NCI-H524 treated with DMSO at 0.1 percent for 48 hours (cell line): ENCODE measurements at places on chromosomes 7 and 10.
A peak's percentile ranks its signal among the peaks of the same experiment; 100 is the strongest.

GRCh38 chr7:83799333-83799732, 150.4 kb upstream of the SEMA3E start:
- no peak for DNase-seq

DNA sequence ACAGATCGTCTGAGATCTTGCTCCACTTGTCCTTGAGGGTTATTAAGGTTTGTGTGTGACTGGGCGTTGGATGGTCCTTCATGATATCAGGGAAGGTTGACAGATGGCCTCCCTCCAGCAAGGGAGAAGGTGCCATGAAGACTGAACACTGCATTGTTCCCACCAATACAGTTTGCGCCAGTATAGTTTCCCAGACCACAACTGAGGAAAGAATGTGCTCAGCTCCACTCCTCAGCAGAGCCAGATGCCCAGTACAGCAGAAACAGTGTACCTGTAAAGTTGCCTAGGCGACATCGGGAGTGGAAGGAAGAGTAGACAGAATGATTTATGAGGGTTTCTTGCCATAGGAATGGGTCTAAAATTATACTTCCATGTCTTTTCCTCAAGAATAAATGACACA, 137.5 kb downstream of the ST7 start:
- peak; percentile 56 for DNase-seq

DNA sequence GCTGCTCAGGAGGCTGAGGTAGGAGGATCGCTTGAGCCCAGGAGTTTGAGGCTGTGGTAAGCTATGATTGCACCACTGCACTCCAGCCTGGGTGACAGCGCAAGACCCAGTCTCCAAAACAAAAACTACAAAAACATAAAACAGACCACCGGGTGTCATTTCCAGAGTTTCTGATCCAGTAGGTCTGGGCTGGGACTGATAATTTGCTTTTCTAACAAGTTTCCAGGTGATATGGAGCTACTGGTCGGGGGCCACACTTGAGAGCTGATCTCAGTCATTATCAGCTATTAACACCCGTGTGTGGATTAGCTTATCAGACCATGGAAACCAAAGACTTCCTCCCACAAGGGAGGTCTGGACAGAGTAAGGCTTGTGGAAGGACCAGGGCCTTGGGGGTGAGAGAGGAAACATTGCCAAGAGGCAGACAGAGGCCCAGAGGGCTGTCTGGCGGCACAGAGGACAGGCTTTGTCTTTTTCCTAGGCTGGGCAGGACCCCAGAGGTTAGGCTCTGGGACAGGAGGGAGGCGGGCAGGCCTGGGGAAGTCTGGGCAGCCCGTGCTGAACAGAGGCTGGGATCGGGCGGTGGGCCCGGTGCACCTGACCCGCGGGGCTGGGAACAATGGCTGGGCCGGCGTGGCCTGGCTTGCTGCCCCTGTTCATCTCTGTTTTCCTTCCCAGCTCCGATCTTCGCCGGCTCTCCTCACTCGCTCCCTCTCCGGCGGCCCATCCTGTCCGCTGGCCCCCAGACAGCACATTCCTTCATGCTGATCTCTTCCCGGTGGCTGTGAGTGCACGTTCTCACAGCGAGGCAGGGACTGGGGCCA, 25.2 kb downstream of the TMEM270 start:
- no peak for DNase-seq

- DNase-seq = no peak
These were observed 17.1 kb downstream of the YKT6 start for GRCh38 chr7:44217852-44218402.

DNA sequence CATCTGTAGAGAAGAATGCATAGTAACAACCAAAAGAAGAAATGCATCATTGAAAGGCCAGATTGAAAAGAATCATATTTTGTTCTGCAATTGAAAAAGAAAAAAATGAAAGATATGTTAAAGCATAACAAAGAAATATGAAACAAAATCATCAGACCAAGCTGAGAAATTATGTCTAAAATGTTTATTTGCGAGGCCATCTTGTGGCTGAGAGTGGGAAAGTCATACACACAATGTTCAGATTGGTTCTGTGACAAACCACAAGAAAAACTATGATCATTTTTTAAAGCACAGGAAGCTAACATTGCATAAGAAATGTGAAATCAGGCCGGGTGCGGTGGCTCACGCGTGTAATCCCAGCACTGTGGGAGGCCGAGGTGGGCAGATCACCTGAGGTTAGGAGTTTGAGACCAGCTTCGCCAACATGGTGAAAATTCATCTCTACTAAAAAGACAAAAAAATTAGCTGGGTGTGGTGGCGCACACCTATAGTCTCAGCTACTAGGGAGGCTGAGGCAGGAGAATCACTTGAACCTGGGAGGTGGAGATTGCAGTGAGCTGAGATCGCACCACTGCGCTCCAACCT, 36.6 kb downstream of the ABCB5 start:
- DNase-seq = no peak

DNA sequence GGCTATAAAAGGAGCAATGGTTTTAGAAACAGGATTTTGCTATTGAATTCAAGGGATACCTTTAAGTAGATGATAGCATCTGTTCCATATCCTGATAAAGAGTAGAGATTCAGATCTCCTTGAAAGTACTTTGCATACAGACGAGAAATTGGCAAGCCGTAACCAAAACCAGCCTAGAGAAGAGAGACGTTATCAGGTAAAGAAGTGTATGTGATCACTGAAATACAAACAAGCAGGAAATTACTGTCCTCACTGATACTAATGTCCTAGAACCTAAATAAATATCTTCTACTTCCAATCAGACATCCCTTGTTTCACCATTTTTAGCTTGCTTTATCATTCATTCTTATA, 9.4 kb downstream of the PDK4 start:
- peak; percentile 19 for DNase-seq

DNA sequence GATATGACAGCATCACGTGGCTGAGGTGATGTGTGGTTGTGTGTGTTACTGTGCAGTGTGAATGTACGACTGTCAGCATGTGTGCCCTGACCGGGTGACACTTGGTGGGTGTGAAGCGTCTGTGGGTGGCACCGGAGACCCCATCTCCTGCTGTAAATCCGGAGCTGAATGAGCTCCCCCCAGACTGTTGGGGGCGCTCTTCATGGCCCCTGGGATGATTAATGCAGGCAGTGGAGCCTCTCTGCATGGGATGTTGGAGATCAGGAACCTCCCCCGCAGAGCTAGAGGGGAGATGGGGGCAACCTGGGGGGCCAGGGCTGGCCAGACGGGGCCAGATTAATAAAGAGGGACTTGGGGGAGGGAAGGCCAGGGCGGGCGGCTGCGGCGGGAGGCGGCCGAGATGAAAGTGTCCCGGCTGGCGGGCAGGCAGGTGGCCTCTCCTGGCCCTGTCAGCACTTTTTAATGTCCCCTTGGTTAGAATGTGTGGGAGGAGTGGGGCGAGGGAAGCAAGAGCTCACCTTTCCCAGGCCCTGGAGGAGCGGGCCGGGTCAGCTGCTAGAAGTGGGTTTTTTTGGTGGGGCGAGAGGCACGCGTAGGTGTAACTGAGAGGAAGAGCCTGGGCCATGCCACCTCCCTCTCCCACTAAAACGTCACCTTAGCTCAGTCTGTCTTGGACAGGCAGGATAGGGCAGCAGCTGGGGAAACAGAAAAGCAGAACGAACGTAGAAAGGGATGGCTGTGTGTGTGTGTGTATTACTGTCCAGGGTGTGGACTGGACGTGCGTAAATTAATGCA, 34.1 kb downstream of the HIF1AN start:
- DNase-seq = no peak

- DNase-seq = no peak
These were observed 35.8 kb downstream of the PDGFA start for GRCh38 chr7:483656-484355.

GRCh38 chr10:43861966-43862751, 213.5 kb upstream of the ZNF32 start:
- DNase-seq = no peak

- no peak for DNase-seq
These were observed 35.2 kb upstream of the PDK4 start for GRCh38 chr7:95631527-95631926.

DNA sequence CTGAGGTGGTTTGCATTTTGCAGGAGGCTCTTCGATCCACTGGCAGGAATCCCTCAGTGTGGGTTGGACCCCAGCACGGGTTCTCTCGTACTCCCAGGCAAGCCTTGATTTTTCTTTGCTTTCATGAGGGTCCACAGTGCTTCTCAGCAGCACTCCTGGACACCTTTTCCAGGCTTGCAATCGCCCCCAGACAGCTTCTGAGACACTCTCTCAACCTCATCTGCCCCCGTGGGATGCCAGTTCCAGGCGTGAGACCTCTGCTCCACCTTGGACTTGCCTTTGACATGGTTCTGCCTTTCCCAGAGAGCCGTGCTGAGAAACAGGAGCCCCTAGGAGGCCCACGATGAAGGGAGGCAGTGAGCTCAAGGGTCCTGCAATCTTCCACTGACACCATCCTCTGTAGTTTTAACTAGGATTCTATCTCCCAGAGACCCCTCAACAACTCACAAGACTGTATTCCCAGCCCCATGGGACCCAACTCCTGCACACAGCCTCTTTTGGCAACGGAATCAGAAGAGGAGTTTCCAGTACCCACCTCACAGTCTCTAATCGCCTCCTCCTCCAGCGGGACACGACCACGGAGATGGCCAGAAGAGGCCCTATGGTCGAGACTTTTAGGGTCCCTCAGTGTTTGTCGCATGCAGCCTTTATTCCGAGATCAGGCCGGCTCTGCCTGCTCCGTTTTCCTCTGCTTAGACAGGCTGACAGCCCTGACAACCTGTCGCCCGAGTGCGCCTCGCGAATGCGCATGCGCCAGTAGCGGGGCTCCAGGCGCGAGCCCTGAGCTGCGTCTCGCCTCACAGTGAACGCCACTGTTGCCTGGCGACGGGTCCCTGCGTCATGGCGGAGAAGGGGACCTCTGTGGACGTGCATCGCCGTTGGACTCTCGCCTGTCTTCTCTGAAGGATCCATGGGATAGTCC, 26.0 kb upstream of the ZNF273 start:
- peak; percentile 15 for DNase-seq

- no peak for DNase-seq
These were observed 495.2 kb downstream of the GLRX3 start for GRCh38 chr10:130631142-130632096.

GRCh38 chr7:139753693-139754111, 24.1 kb downstream of the HIPK2 start:
- no peak for DNase-seq

- DNase-seq = no peak
These were observed 44.0 kb upstream of the COL13A1 start for GRCh38 chr10:69757553-69758309.

GRCh38 chr10:51706225-51706624, 6.8 kb upstream of the CSTF2T start:
- DNase-seq = no peak

- DNase-seq = no peak
These were observed 25.9 kb upstream of the FAM20C start for GRCh38 chr7:166338-167060.

DNA sequence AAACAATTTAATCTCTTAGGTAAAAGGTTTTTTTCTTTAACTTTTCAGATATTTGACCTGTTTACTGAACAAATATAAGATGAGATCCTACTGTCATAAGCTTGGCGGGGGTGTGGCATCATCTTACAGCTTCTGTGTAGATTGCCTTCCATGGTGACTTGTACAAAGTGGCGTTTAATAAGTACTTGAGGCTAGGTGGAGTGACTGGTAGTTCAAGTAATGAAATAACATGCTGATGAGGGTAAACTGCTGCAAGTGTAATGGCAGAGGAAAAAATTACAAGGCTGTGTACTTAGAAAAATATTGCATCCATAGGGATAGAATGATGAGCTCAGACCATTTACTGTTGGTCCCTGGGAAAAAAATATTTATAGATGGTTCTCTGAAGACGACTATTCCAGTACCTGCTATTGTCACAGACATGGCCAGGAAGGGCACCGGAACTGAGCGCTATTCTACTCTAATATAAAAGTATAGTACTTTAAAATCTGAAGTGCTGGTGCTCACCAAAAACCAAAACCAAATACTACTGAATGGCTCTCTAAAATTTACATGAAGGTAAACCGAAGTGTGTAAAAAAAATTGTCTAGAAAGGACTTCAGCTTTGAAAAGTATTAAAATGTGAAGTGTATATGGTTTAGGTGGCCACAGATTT, 42.4 kb downstream of the DNAH11 start:
- no peak for DNase-seq

DNA sequence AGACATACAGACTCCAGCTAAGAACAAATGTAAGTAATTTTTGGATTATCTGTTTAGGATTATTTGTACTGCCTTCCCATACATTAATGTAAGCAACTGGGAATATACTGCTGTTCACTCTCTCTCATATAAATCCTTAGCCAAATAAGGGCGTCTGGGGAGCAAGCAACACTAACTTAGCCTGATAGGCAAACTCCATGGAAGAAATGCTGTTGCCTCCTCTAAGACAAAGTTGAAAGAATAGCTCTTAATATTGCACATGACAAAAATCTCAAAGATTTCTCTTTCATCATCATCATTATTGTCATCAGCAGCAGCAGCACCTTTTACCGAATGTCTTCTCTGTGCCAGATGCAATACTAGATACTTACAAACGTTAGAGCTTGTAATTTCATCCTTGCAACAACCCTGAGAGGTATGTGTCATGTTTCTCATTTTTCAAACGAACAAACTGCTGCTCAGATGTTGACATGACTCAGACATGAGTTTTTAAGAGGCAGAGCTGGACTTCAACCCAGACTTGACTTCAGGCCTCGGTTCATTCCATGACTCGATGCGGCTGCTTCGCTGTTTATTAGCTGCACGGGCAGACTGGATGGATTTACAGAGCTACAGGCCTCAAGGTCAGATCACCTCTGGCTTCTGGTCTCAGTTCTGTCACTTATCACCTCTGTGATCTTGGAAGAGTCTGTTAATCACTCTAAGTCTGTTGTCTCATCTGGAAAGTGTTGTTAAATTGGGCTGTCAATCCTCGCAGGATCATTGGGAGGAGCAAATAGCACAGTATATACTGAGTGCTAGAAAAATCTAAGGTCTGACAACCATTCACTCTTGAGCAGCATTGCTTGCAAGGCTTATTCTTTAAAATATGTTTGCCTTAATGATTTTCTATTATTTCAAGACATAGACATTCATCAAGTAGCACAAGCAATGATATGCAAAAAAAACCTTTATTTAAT, 126.3 kb upstream of the CELF2 start:
- no peak for DNase-seq

DNA sequence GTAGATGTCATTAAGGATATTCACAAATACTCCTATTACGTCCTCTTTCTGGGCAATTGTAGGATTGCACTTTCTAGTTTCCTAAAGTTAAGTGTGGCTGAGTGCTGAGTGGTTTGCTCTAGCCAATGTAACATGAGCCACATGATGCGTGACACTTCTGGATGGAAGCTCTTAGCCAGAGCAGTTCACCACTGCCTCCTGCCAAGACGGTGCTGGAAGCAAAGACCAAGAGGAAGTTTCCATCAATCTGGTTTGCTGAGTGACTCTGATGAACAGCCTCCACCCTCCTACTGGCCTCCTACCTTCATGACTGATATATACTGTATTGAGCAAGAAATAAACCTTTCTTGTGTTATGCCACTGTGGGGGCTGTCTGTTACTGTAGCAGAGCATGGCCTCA, 318.1 kb downstream of the KCNMA1 start:
- DNase-seq = no peak

DNA sequence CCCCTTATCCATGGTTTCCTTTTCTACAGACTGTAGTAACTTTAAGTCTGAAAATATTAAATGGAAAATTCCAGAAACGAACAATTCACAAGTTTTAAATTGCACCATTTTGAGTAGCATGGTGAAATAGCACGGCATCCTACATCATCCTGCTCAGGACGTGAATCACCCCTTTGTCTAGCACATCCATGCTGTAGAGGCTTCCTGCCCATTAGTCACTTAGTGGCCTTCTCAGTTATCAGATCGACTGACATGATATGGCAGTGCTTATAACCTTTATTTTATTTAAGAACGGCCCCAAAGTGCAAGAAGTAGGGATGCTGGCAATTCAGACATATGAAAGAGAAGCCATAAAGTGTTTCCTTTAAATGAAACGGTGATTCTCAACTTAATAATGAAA, 82.7 kb downstream of the CPXM2 start:
- DNase-seq = no peak
